Activated gamma-delta T cell treated with anti-CD3 and anti-CD28 coated beads, Interleukin-2, amount 50 U/mL, for 16 hours (primary cell): ENCODE measurements at places on chromosomes 3 and 15.

- DNase-seq, result no peak
Observed at GRCh38 chr3:186628756-186629155, 11.4 kb upstream of the FETUB start.

- no peak for DNase-seq
Observed at GRCh38 chr3:23668430-23668904, 137.3 kb upstream of the UBE2E1 start.

GRCh38 chr15:45611305-45611704 lies 23.5 kb upstream of the SQOR start:
- no peak for DNase-seq

DNA sequence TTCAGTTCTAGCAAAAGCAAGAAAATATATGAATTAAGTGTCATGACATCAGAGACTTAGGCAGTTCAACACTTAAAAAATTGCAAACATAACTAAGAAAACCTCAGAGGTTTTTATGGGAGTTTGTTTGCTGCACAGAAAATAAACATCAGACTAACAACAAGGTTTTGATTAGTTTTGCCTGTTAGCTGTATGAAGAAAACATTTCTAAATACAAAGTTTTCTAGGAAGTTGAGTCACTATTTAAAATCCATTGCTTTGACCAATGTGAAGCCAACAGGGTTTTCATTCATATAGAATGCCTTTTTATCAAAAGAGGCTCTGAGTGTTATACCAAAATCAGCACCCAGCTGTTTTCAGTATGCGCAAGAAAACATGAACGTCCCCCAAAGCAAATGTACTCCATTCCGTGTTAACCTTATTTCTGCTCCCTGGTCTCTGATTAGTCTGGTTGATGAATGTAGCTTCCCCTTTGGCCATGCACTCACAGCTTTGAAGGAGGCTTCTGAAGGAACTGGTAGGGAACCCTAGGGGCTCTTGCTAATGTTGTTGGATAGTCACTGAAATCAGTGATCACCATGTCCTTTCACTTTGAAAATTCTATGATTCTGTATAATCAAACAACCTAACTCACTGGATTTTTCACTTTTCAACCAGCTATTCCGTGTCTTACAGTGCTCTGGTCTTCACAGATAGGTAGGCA lies 89.6 kb upstream of the TSEN2 start:
- DNase-seq, result no peak

- DNase-seq, result no peak
Observed at GRCh38 chr3:170642882-170643601, 57.2 kb upstream of the SLC7A14 start.

DNA sequence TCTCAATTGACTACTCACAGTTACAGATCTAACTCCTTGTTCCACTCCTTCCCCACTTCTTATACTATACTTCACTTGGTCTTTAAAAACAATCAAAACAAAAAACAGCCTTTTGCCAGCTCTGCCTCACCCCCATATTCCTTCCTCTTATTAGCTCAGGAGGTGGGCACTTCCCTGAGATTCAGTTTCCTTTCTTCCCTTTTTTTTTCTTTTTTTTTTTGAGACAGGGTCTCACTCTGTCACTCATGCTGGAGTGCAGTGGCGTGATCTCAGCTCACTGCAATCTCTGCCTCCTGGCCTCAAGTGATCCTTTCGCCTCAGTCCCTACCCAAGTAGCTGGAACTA lies 6.9 kb downstream of the C3orf62 start:
- no peak for DNase-seq

DNA sequence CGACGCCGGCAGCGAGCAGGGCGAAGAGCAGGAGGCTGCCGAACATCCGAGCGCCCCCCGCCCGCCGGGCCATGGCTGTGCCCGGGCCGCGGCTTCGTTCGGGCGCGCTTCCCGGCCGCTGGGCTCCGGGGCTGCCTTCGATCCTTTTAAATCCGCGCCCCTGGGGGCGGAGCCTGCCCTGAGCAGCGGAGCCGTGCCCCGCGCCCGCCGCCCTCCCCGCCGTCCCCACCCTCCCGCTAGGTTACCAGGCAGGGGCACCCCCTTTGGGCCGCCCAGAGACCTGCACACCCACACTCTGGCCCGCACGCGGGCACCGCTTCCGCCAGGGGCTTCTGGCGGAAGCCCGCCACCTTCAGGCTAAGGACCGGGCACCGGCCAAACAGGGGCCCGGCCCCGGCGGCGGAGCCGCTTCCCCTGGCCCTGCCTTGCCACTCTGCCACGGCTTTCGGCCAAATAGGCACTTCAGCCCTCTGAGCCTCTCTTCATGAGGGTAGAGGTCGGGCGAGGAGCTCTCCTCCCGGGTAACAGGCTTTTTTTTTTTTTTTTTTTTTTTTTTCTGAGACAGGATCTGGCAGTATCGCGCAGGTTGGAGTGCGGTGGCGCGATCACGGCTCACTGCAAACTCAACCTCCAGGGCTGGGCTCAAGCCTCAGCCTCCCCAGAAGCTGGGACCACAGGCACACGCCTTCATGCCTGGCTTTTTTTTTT lies at the start of gene NMB:
Gene NMB (minus strand): TSS at position 120 of the 708 bp plus-strand sequence. CDS start 47 bp downstream, at position 73.
- DNase-seq, result peak; percentile 79
